ENCODE measurements at places on chromosomes 13 and 19.

GRCh38 chr19:39413272-39413910, 922 bp downstream of the PLEKHG2 start:
- peak; percentile 50 for DNase-seq

GRCh38 chr13:95137096-95137495, 164.2 kb downstream of the ABCC4 start:
- DNase-seq, result peak; percentile 29

- DNase-seq, result no peak
Observed at GRCh38 chr13:30882996-30883766, 22.9 kb upstream of the MEDAG start.

DNA sequence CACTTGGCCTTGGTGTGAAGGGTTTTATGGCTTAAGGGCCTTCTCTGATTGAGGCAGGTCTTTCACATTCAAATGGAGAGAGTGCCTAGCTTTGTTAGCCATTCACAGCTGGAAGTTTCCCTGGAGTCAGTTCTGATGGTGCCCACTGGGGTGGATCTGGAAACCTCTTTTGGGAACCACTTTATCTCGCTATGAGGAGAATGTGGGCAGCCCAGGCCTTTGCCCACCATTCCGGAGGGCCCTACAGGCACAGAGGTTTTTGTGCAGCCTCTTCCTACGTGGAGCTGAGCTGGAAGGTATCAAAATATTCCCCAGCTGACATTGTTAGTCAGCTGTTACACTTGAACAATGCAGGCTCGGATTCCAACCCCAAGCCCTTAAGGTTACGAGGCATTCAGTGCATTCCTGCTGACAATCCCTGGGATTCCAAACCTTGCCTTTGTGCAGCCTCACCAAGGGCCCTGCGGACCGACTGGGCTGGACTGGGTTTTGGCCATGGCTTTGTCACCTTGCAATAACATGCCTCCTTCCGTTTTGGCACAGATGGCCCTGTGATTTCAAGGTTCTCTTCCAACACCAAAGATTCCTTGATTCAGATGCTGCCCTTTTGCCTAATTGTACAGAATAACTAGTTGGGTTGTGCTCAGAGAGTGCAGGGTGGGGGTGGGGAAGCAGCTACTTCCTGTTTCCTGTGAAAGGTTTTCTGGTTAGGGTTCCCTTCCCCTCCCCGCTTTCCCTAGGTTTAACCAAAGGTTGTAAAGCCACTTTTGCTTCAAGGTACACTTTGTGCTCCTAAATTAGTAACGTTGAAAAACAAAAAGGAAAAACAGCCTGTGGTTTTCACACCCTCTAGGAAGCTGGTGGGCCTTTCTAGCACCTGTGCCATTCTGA, 27.0 kb downstream of the SAE1 start:
- DNase-seq, result peak; percentile 79

GRCh38 chr13:94198681-94199080, 280.8 kb downstream of the DCT start:
- peak; percentile 86 for DNase-seq

DNA sequence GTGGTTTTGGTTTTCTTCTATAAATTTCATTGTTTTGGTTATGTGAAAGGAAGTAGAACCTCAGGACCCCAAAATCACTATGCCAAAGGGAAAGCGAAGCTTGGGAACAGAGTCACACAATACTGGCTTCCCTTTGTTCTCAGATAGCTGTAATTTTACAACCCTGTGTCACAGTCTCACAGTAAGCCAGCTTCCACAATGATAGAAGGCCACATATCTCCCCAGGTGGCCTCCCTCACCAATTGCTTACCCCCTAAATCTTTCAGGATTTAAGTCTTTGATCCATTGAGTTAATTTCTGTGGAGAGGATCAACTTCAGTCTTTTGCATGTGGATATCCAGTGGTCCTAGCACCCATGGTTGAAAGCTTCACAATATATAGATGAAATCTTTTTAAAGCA, 58.7 kb downstream of the SLC15A1 start:
- DNase-seq, result no peak

DNA sequence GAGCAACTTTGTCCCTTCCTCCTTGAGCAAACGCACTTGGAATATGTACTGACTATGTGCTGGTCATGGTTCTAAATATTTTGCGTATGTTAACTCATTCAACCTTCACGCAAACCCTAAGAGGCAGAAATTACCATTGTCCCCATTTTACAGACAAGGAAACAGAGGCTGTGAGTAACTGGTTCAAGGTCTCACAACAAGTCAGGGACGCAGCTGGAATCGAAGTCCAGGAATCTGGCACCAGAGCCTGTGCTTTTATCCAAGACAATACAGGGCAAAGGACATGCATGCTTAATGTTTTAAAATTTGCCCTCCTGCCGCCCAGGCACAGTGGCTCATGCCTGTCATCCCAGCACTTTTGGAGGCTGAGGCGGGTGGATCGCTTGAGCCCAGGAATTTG, 5.1 kb downstream of the FXYD5 start:
- DNase-seq, result no peak

DNA sequence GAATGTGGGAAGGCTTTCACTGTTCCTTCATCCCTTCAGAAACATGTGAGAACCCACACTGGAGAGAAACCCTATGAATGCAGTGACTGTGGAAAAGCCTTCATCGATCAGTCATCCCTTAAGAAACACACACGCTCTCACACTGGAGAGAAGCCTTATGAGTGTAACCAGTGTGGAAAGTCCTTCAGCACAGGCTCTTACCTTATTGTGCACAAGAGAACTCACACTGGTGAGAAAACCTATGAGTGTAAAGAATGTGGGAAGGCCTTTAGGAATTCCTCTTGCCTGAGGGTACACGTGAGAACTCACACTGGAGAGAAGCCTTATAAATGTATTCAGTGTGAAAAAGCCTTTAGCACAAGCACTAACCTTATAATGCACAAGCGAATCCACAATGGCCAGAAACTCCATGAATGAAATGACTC, 18.6 kb downstream of the ZNF177 start:
- DNase-seq, result peak; percentile 5

DNA sequence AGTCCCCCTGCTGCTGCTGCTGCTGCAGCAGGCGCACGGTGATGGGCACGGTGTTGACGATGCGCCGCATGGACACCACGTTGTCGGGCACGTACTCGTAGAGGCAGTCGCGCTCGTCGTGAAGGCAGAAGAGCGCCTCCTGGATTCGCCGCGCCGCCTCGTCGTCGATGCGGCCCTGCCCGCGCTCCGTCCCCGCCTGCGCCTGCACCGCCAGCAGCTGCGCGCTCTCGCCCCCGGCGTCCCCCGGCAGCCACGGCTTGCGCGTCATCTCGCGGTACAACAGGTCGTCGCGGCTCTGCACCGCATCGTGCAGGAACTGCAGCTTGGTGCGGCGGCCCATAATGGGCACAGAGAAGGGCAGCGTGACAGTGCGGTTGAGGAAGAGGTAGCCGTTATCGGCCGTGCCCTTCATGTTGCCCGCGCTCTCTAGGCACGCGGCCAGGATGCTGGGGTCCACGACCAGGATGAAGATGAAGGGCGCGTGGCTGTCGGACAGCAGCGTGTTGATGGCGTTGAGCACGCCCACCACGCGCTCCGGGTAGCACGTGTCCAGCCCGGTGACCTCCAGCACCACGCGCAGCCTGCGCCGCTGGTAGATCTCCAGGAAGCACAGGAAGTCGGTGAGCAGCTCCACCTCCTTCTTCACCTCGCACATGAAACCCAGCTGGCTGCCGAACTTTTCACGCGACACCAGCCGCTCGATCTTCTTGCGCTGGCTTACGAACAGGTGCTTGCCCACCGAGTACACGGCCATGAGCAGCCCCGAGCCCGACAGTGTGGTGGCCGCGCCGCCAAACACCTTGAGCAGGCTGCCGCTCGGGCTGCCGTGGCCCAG, 8.1 kb downstream of the NKPD1 start:
- peak; percentile 78 for DNase-seq

- no peak for DNase-seq
Observed at GRCh38 chr19:42075364-42075615, 676 bp upstream of the ZNF574 start.

DNA sequence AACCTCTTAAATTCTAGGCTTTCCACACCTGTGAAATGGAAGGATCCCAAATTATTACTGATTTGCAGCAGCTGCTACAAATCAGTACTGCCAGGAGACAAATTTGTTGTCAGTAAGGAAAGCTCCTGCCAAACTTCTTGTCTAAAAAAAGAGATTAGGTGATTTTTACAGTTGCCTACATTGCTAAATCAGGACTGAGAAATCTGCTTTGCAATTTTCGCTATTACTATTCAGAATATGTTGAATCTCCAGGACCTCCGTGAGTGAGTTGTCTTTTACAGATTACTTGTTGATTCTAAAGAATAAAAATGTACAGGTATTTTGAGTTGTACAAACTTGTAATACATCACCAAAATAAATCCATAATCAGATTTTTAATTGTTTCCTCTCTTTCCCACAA, 1815.9 kb downstream of the PCDH9 start:
- no peak for DNase-seq

- DNase-seq, result no peak
Observed at GRCh38 chr19:17312189-17313113, 3.1 kb downstream of the DDA1 start.

- DNase-seq, result no peak
Observed at GRCh38 chr13:79258489-79258888, 147.6 kb downstream of the RBM26 start.

- DNase-seq, result no peak
Observed at GRCh38 chr19:6734096-6734696, 3.2 kb downstream of the GPR108 start.

GRCh38 chr13:40342901-40343300, 323.5 kb downstream of the FOXO1 start:
- DNase-seq, result no peak

GRCh38 chr13:41609828-41610227, 152.5 kb downstream of the RGCC start:
- no peak for DNase-seq

- peak; percentile 94 for DNase-seq
Observed at GRCh38 chr13:24995225-24995804, 100.6 kb upstream of the PABPC3 start.

- DNase-seq, result no peak
Observed at GRCh38 chr13:22286338-22286737, 615.5 kb downstream of the FGF9 start.

DNA sequence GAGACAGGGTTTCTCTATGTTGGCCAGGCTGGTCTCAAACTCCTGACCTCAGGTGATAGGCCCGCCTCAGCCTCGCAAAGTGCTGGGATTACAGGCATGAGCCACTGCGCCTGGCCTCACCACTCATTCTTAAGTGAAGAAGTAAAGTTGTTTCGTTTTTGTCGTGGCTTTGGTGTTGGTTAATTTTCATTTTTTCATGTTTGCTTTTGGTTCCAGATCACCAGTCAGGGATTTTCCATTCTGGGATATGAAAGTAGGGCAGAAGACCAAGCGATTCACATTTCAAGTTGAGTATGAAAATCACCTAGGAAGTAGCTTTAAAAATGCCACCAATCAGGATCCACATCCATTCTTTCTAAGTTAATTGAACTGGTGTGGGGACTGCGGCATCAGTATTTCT, 289.9 kb downstream of the DIAPH3 start:
- no peak for DNase-seq

DNA sequence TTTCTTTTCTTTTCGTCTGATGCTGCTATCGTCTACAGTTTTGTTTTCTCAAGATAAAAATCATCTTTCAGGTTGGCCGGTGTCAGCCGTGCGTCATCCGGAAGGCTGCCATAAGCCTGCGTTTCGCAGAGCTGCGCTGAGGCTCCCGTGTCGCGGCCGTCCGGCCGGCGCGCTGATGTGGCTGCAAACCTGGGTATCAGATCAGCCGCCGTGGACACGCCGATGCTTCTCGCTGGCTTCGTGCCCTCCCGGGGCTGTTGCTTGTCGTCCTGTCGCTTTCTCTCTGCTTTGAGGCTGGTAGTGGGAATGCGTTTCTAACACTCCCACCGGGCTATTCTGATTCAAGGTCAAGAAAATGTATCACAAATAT, 45.9 kb upstream of the TFDP1 start:
- DNase-seq, result no peak

- DNase-seq, result no peak
Observed at GRCh38 chr19:17648786-17649185, 39.4 kb downstream of the UNC13A start.

DNA sequence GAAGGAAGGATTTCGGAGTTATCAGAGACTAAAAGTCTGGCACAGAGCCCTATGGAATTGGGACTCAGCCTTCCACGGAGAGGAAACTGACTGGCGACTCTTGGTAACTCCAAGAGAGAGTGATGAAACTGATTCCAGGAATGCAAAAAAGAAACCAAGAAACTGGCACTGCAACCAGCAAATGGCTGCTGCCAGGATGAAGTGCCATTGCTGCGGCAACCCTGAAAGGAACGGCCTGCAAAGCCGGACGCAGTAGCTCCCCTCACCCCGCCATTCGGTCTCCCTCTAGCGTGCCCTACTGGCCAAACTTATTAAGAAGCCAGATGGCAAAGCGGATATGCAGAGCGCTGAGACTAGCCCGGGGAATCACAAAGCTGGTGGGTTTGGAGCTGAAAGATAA, 236.0 kb downstream of the PCDH9 start:
- peak; percentile 76 for DNase-seq

GRCh38 chr19:43673637-43674036, 3.7 kb upstream of the PLAUR start:
- no peak for DNase-seq

- DNase-seq, result peak; percentile 67
Observed at GRCh38 chr13:93727211-93728141, 500.9 kb downstream of the GPC6 start.

DNA sequence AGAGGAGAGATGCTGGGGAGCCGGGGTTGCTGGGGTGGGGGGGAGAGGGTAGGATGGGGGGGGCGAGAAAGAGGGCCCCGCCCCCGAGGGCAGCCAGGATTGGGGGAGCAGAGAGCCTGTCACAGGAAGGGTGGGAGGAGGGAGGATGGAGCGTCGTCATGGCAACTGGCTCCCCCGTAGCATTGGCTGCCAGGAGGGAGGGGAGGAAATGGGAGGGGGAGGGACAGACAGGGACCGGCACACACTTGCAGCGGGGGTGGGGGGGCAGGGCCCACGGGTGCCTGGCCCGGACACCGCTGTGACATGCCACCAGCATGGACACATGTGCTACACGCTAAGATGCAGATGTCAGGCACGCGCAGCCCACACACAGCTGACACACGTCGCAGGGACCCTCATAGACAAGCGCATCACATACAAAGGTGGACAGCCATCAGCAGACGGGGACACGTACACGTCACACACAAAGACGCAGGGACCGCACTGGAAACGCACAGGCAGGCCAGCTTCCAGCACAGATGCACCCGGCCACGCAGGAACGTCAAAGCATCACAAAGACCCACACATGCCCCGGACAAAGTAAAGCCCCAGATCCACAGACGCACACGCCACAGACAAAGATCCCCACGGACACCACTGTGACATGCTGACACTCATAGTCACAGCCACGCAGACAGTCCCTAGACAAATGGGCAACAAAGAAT, at the start of gene LMTK3:
LMTK3 (minus strand) TSS at position 36 of the 704 bp plus-strand sequence. CDS start 259 bp downstream, outside the sequence.
- DNase-seq, result no peak

DNA sequence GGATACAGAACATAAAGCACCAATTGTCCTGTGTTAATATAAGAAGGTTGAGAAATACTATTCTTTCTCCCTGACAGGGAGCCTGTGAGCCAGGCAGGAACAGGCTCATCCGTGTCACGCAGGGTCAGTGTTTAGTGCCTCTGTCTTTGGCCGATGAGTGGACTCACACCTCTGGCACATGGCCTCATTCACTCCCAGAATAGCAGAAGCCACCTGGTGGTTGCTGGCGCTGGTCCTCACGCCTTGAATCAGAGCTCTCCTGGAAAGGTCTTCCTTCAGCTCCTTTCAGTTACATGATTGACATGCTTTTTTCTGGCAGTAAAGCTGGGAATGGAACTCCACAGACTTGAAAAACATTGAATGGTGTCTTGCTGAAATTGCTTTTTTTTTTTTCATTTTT, 28.1 kb upstream of the SIAH3 start:
- DNase-seq, result peak; percentile 9

Data from choroid plexus epithelial cell (primary cell).